ENCODE measurements at places on chromosomes 12 and 14. TPM values are rescaled to one million over a fixed set of nuclear protein-coding genes. Genes with fewer than 3 reads are reported as not detected.

Gene SLC2A14
- 0.23 TPM for total RNA-seq

Gene PLBD1
- total RNA-seq: 3.2 TPM

Gene MSI1
- total RNA-seq: 10.1 TPM

Gene DYRK4
- total RNA-seq: 27.7 TPM
